Caco-2 (cell line): ENCODE measurements at places on chromosomes 3 and 15. TPM values are rescaled to one million over a fixed set of nuclear protein-coding genes. Genes with fewer than 3 reads are reported as not detected.

Gene FBXO40
- not detected in 2 replicates for total RNA-seq

Gene ADIPOQ
- total RNA-seq, result not detected in 2 replicates

Gene FETUB
- total RNA-seq, result 0.30 TPM in 1 of 2 replicates, not detected in the other

Gene ADCY5
- total RNA-seq, result 0.44 and 0.91 TPM in 2 replicates

- peak; percentile 55 for DNase-seq
Observed at GRCh38 chr3:50503504-50504342, at the start of gene CACNA2D2. TSS of gene CACNA2D2 (minus strand) at chr3:50503634. CDS start at chr3:50503423, 211 bp downstream.

DNA sequence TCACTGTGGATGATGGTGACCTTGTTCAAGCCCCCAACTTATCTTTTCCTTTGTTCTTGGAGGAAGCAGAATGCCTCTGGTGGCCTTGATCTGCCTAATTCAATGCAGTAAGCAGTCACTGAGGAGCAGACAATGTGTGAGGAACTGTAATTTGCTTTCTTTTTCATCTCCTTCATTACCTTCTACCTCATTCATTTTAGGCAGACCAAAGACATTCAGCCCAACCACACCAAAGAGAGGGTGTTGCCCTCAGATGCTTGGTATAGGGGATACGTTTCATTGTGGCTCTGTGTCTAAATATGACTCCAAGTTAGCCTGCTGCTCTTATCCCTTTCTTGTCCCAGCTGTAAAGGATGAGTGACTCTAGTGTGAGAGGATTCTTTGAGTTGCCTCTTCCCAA lies 15.3 kb downstream of the EXOSC7 start:
- DNase-seq, result no peak
